Stimulated activated naive CD4-positive, alpha-beta T cell (primary cell): ENCODE measurements at places on chromosomes 16 and 17.

- no peak for DNase-seq
Measured at GRCh38 chr16:15523092-15523541, 88.7 kb downstream of the BMERB1 start.

- no peak for DNase-seq
Measured at GRCh38 chr17:1143573-1143972, 36.2 kb downstream of the ABR start.

GRCh38 chr16:57486858-57487834, 853 bp upstream of the DOK4 start:
- DNase-seq: no peak

- DNase-seq: no peak
Measured at GRCh38 chr17:65278820-65279184, 141.6 kb downstream of the RGS9 start.

DNA sequence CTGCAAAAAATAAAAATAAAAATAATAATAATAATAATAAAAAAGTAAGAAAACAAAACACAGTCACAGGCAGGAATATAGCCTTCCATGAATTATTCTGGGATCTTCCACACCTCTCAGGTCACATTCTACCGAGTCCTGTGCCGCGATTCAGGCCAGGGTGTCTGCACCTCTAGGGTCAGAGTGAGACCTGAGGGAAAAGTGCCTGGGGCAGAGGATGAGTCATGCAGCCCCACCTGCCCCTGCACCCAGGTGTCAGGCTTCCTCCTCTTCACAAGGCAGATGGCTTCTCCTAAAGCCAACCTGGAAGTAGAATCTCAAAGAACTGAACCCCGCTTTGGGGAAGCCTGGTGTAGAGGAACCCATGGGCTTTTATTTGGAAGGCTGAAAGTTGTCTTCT, 283.7 kb downstream of the CPPED1 start:
- DNase-seq: no peak

DNA sequence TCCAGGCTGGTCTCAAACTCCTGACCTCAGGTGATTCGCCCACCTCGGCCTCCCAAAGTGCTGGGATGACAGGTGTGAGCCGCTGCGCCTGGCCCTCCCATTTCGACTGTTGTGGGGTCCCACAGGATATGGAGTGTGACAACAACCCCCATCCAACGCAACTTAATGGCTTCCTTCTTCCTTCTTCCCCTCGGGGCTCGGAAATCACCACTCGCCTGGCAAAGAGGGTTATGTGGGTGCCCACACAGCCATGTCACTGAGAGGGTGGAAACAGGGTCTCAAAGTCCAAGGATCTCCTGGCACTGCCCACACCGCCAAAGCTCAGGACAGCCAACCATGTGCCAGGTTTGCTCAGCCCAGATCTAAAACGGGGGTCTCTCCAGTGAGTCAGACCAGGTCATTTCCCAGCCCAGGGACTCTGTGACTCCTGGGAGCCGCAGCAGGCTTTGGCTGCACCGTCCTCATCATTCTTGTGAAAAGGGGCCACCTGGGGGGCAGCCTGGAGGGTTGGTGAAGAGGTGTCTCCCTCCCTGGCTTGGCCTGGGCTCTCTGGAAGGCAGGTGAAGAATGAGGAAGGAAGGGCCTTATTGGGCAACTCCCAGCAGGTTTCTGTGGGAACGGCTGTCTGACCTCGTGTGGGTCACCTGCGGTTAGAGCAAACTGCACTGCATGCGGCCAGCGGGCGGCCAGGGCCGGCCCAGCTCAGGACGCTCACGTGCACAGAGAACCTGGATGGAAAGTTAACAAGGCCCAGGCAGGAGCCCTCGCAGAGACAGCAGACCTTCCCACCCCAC, 25.3 kb upstream of the LITAF start:
- no peak for DNase-seq

DNA sequence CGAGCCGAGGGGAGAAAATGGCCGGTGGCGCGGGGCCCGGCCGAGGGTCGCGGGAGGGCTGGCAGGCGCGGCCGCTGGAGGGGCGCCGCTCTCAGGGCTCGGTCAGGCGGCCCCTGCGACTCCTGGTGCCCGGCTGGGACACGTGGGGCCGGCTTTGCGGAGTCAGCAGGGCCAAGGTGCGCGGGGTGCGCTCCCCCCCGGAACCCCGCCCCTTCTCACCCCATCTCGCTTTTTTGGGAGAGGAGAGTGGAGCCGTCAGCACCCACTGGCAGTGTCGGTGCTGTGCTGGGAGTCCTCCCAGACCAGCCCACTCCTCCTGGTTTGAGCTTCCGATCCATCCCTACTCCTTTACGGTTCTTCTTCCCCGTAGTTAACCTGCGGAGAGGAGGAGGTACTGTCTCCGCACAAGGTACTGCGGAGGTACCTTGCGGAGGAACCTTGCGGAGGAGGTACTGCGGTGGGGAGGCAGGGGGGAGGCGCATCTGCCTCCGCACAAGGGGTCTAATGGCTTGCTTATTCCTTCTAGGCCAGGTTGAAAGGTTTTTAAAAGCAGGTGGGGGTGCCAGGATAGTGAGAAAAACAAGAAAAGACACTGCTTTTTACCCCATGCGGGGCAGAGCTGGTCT, 19.1 kb upstream of the CBX8 start:
- DNase-seq: no peak

GRCh38 chr17:81667754-81668153, 1.2 kb downstream of the CCDC137 start:
- DNase-seq: no peak

GRCh38 chr17:49372425-49372824, 10.4 kb upstream of the ZNF652 start:
- DNase-seq: no peak

GRCh38 chr16:68399456-68399855, 48.9 kb downstream of the SMPD3 start:
- no peak for DNase-seq

- no peak for DNase-seq
Measured at GRCh38 chr16:54080524-54081008, 206.0 kb downstream of the IRX3 start.

DNA sequence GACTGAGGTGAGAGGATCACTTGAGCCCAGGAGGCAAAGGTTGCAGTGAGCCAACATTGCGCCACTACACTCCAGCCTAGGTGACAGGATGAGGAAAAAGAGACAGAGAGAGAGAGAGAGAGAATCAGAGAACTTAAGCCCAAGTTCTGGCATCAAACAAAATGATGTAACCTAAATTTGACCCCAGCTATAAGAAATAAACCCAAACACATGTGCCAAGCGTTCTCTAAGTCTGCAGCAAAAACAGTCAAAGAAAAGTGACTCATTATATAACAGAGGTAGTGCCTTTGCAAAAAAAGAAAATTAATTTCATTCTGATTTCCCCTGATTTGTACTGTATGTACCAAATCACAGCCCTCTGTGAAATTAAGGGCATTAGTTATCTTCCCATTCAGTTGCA, 89.5 kb downstream of the CDH11 start:
- DNase-seq: no peak

GRCh38 chr17:20172376-20172775, 163.2 kb downstream of the SPECC1 start:
- DNase-seq: no peak
